A549 (cell line): ENCODE measurements at places on chromosomes 6 and 20. TPM values are rescaled to one million over a fixed set of nuclear protein-coding genes. Genes with fewer than 3 reads are reported as not detected.

PNLDC1 gene
- 0.08 to 0.13 TPM (median 0.12 TPM) in 3 replicates for polyA plus RNA-seq

TCF21 gene
- polyA plus RNA-seq: 0.04 to 0.17 TPM (median 0.12 TPM) in 3 replicates

PRL gene
- polyA plus RNA-seq: not detected in 3 replicates

SLC44A4 gene
- not detected in 3 replicates for polyA plus RNA-seq

ARHGAP40 gene
- not detected in 3 replicates for polyA plus RNA-seq
